Activated CD8-positive, alpha-beta memory T cell treated with anti-CD3 and anti-CD28 coated beads for 1 hour (primary cell): ENCODE measurements at places on chromosomes 4 and X.

GRCh38 chr4:45094684-45095083, 368.3 kb upstream of the GNPDA2 start:
- no peak for DNase-seq

- no peak for DNase-seq
Observed at GRCh38 chr4:24923550-24923949, 10.7 kb upstream of the CCDC149 start.

DNA sequence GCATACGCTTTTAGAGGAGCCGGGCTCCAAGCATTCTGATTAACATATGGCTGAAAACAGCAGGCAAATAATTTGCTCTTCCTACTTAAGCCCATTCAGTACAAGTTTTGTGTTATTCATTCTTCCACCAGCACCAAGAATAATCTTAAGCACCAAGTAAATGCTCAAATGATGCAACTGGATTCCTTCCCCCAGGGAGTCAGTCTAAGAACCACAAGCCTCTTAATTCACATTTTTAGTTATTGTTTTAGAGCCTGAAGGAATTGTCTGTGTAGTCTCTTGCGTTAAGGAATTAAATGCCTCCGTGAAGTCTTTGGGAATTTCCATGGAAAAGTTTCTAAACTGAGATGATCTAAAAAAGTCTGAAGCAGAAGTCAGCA, 61.5 kb upstream of the MAGEB2 start:
- no peak for DNase-seq

GRCh38 chrX:120223374-120223773, 27.2 kb upstream of the ZBTB33 start:
- DNase-seq, result no peak

GRCh38 chr4:148376151-148376550, 66.1 kb downstream of the NR3C2 start:
- DNase-seq, result peak; percentile 4

DNA sequence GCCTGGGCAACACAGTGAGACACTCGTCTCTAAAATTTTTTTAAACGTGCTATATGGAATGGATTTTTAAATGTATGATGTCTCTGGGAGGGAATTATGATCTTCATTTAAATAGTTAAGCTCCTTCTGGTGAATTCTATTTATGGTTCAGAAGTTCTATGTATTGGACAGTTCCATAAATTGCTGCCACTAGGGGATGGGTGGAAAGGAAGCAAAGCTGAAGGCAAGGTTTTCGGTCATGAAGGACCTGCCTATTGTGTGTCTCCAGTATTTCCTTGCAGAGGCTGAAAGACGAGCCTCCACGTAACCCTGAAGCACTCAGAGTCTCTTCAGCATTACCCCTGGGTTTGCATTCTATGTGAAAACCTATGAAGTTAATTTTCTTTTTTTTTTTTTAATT, 451.5 kb upstream of the FAT1 start:
- no peak for DNase-seq
